PC-3 (cell line): ENCODE measurements at places on chromosomes 5 and 9. TPM values are rescaled to one million over a fixed set of nuclear protein-coding genes. Genes with fewer than 3 reads are reported as not detected.

- no peak for DNase-seq
These were observed 108.0 kb downstream of the FBXO38 start for GRCh38 chr5:148491793-148492184.

GRCh38 chr5:180521101-180521500 is 26.9 kb downstream of the CNOT6 start:
- DNase-seq: peak; percentile 14

DNA sequence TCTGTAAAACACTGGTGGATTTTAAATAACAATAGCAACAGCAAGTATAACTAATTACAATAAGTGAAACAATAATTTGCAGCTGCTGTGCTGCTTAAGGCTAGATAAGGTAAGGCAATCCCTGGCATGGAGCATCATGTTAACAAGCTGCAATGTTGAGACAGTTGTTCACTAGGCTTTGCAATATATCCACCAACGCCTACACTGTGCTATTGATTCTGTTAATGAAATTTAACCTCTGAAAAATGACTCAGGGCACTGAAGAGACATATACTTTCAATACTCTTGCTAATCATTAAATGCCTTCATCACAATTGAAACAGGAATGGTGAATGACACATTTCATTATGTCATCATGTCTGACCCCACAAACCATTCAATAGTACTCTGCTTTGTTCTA is 255.0 kb downstream of the EFNA5 start:
- DNase-seq: no peak

Gene SOHLH1
- not detected in 2 replicates for total RNA-seq

Gene TLX3
- not detected in 2 replicates for total RNA-seq

Gene YIPF5
- 17.6 and 24.1 TPM in 2 replicates for total RNA-seq

DNA sequence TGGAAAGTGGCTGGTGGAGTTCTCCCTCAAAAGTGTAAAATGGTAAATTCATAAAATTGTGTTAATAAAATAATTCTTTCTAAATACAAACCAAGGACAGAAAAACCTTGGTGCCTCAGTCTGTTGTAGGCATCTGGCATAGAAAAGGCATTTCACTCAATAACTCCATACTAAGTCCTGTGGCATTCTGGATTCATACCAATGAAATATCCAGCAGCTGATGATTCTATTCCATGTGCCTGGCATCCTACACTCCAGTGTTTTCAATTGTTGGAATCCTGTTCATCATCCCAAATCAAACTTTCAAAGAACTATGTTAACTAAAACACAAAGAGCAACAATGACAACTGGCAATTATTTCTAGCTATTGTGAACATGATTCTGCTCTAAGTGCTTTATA is 21.6 kb upstream of the ALDH1A1 start:
- DNase-seq: no peak

Gene NXNL2
- 0.66 TPM in 1 of 2 replicates, not detected in the other for total RNA-seq

DNA sequence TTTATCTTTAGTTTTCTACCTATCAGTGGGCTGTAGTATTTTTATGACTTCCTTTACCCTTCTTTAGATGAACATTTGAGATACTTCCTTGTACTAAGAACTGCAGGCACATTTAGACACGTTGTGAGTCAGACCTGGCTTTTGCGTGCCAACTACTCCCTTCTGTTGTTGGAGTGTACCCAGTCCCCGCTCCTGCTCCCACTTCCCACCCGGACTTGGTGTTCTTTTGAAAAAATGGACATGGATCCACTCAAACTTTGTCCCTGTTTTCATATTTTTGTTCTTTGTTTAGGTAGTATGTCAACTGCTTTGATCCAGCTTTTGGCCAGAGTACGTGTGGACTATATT is 60.7 kb downstream of the PARP8 start:
- DNase-seq: no peak

DNA sequence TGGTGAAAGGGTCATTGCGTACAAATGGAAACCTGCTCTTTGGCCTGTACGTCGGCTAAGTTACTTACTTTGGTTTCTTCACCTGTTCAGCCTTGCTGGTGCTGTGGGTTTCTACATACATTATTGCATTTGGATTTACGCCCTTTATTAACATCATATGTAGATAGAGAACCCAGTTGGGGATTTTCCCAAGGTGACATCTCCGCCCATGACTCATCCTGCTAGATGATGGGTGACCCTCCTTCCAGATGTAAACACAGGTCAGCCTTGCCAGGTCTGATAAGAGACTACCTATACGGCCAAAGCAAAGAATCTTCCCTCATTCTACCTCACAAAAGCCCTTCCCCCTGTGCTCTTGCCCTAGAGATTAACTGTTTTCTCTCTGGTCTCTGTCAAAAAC is 360.9 kb downstream of the KDM4C start:
- no peak for DNase-seq

GRCh38 chr9:88458716-88459465 is 70.6 kb downstream of the SPIN1 start:
- DNase-seq: no peak

DNA sequence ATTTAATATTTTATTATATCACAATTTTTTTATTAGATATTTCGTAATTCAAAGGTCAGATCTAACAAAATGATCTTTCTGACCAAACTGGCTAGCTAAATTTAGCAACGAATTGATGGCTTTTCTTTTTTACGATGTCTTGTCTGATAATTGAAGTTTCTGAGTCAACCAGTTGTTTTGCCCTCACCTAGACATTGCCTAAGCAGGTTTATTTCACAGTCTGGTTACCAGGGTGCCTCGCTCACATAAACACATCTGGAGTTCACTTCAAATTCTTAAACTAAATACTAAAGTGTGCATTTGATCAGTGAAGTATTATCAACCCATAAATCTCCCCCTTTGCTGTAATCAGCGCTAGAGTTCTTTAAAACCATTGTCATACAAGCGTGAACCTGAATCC is 448.3 kb downstream of the TLE4 start:
- DNase-seq: no peak

DNA sequence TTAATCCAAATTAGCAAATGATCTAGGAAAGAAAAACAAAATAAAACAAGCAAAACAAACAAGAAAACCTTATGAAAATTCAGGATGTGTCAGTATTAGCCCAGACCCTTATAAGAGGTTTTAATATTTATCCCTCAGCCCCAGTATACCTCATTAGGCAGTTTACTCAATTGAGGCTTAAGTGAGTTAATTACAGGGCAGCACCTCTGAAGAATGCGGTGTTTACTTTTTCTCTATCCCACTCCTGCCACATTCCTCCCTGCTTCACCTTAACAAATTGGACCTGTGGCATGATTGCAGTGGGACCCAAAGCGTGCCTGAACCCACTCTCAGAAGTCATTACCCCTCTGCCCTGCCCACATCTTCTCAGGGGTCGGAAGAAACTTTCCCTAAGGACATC is 67.1 kb downstream of the SIL1 start:
- DNase-seq: no peak

DNA sequence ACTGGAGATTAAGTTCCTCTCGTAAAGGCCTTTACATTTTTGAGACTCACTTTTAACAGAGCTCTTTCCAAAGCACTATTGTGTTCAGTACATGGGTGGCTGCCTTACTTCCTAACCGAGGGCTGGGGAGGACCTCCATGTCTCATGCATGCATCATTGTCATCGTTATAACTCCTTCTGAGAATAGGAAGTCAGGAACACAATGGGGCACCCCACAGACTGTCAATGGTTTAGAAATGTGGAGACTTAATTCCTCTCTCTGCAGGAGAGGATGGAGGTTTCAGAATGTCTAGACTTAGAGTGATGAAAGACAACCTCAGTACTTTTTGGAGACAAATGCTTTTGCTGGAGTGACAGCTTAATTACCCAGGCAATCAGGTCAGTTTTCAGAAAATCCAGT is 83.9 kb downstream of the PRLR start:
- DNase-seq: peak; percentile 17

DNA sequence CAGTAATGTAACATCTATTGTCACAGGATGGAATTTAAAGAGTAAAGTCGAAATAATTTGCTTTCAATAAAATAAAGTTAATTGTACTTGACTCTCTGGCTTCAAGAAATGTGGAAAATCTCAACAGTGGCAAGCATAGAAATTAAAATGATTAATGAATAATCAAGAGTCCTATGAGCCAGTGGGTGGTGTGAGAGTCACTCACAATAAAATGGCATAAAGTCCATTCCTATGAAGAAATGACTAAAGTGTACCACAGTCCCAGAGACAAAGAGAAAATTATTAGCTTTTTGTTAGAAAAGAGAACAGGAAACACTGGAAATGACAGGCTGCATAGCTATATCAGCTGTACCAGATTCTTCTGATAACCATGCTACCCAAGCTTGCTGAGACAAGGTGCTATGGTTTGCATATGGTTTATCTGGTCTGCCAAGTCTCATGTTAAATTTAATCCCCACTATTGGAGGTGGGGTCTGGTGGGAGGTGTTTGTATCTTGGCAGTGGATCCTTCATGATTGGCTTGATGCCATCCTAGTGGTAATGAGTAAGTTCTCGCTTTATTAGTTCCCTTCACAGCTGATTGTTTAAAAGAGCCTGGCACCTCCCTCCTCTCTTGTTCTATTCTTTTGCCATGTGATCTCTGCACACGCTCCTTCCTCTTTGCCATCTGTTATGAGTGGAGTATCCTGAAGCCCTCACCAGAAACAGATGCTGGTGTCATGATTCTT is 647.7 kb upstream of the ITGA1 start:
- no peak for DNase-seq

DNA sequence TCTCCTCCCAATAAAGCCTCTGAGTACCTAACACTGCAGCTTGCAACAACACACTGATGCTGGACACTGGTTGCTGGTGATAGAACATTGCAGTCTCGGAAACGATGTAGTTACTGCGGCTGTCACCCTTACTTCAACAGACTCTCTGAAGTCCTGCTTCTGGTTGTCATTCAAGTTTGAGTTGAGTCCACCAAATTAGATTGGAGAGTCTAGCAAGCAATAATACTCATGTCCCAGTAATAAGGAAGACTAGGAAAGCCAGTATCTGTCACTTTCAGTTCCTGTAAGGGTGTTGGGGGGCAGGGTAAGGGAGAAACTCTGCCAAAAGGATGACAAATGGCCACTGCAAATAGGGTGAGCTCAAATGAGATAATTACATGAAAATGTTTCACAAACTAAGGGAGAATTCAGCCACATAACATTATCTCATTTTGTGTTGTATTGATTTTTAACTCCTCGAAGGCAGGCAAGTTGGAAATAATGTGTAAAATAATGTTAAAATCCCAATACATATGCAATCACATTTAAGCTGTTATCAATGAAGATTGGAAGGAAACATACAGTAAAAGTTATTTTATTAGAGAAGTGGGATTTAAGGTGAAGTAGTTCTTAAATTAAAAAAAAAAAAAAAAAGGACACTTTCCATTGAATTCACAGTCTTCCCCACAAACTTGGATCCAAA is 849 bp upstream of the IFT74 start:
- no peak for DNase-seq
